Activated CD4-positive, alpha-beta memory T cell treated with anti-CD3 and anti-CD28 coated beads for 36 hours (primary cell): ENCODE measurements at places on chromosomes 5 and 9. TPM values are rescaled to one million over a fixed set of nuclear protein-coding genes. Genes with fewer than 3 reads are reported as not detected.

The IRX2 gene
- total RNA-seq, result not detected

The EXD3 gene
- total RNA-seq, result 13.6 TPM

The CCL27 gene
- total RNA-seq, result not detected

DNA sequence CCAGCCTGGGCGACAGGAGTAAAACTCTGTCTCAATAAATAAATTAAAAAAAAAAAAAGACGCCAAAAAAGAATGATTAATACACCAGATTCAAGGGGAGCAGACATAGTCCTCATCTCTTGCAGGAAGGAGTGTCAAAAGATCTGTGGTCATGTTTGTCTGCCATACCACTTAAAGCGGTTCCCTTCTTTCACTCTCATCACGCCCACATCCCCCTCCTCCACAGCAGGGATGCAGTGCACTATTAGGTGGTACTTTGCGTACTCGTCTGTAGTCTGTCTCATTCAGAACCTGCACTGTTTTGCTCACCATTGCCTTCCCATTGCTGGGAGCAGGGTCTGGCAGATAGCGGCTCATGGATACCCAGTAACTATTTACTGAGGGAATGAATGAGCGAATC lies 11.2 kb downstream of the CDHR2 start:
- peaks cover 1% of the 10 kb centered on the region for H3K27me3 ChIP-seq
- H3K4me3 ChIP-seq, result no peak overlapping the region
- no peaks in the 10 kb centered on the region for H3K36me3 ChIP-seq
- DNase-seq, result peak; percentile 67
- peaks cover 38% of the 10 kb centered on the region for H3K4me1 ChIP-seq
- peak overlapping the region; percentile 21 for H3K27ac ChIP-seq

- H3K36me3 ChIP-seq, result peaks cover 5% of the 10 kb centered on the region
- peaks cover 25% of the 10 kb centered on the region for H3K4me1 ChIP-seq
- H3K4me3 ChIP-seq, result no peak overlapping the region
- peaks cover 80% of the 10 kb centered on the region for H3K27me3 ChIP-seq
Measured at GRCh38 chr5:88691945-88692868, 190.8 kb downstream of the MEF2C start.

The CCL28 gene
- total RNA-seq, result 8.8 TPM

The SPINK5 gene
- not detected for total RNA-seq

The PLAC8L1 gene
- 0.36 TPM for total RNA-seq

- peaks cover 32% of the 10 kb centered on the region for H3K36me3 ChIP-seq
- H3K27me3 ChIP-seq, result no peaks in the 10 kb centered on the region
- no peak overlapping the region for H3K4me3 ChIP-seq
Measured at GRCh38 chr9:116436121-116436520, 251.0 kb upstream of the TRIM32 start.

The QRFP gene
- total RNA-seq, result not detected
